Esophagus squamous epithelium (tissue), 5 donors: ENCODE measurements at places on chromosomes 3 and 15. TPM values are rescaled to one million over a fixed set of nuclear protein-coding genes. Genes with fewer than 3 reads are reported as not detected.

DNA sequence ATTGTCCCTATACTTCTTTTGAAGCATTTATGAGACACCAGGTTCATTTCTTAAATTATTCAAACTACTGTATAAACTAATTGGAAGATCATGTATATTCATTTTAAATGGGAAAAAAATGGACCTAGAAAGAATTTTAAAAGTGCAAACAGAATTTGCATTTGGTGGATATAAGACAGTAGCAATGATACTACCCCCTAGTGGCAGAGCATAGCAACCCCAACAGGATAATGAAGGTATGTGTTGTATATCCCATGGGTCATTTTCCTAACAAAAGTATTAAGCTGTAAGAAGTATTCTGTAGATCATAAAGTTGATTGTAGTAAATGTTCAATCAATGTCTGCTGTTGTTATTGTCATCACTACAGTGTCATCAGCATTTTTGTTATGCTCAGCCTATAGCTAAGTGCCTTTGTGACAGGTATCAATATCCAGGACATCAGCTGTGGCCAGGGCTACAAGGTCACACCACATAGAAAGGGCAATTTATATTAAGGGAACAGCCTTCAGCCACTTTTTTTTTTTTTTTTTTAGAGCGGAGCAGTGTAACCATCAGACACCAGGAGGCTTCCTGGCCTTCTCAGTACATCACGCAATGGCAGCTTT lies 175.8 kb downstream of the FOXB1 start:
- no peak for DNase-seq

DNA sequence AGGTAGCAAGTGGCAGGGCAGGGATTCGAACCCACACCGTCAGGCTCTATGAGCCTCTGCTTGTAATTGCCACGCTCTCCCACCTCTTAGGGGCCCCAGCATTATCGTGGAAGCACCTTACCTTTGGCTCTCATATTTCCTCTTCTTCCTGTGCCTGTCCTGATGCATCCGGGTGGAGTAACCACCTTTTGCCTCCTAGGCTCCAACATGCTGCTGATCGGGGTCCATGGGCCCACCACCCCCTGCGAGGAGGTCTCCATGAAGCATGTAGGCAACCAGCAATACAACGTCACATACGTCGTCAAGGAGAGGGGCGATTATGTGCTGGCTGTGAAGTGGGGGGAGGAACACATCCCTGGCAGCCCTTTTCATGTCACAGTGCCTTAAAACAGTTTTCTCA lies 40.4 kb downstream of the DNASE1L3 start:
- DNase-seq = no peak

- no peak for DNase-seq
These were observed 22.4 kb downstream of the LDHAL6B start for GRCh38 chr15:59229015-59229414.

GRCh38 chr3:4396542-4396941 lies 70.5 kb downstream of the SUMF1 start:
- no peak for DNase-seq

THAP10 gene
- total RNA-seq = 3.0 TPM

CAV3 gene
- total RNA-seq = not detected

- no peak for DNase-seq
These were observed 41.7 kb upstream of the CORO2B start for GRCh38 chr15:68537097-68537496.
